T-cell (primary cell): ENCODE measurements at places on chromosomes 2 and 18. TPM values are rescaled to one million over a fixed set of nuclear protein-coding genes. Genes with fewer than 3 reads are reported as not detected.
A peak's percentile ranks its signal among the peaks of the same experiment; 100 is the strongest.

GRCh38 chr2:112819081-112819480 is 17.5 kb downstream of the IL1B start:
- H3K36me3 ChIP-seq = no peaks in the 10 kb centered on the region
- no peak overlapping the region for H3K4me3 ChIP-seq
- no peaks in the 10 kb centered on the region for H3K4me1 ChIP-seq
- no peaks in the 10 kb centered on the region for H3K27me3 ChIP-seq
- DNase-seq = no peak

- H3K4me1 ChIP-seq = peaks cover 19% of the 10 kb centered on the region
- H3K27ac ChIP-seq = no peak overlapping the region
- H3K4me3 ChIP-seq = peak overlapping the region; percentile 36
- peaks cover 2% of the 10 kb centered on the region for H3K27me3 ChIP-seq
- no peaks in the 10 kb centered on the region for H3K36me3 ChIP-seq
Observed at GRCh38 chr2:15941871-15942710, 1.7 kb downstream of the MYCN start.

- H3K36me3 ChIP-seq = no peaks in the 10 kb centered on the region
- H3K27me3 ChIP-seq = peaks cover 21% of the 10 kb centered on the region
Observed at GRCh38 chr2:26933431-26934334, 36.8 kb upstream of the MAPRE3 start.

DNA sequence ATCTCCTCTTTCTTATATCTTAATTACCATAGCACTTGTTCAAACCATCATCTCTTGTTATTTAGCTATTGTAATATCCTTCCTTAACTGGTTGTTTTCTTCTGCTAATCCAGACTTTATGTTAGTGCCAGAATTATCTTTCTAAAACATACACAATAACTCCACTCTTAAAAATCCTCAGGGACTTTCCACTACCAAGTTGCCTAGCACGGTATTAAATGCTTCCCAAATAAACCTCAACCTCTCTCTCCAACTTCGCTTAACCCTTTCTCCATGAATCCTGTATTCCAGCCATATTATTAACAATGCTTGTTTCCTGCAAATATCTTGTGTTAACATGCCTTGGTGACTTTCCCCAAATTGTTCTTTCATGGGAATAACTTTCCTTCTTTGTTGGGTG is 84.5 kb downstream of the FAM228A start:
- H3K27me3 ChIP-seq = no peaks in the 10 kb centered on the region
- H3K4me1 ChIP-seq = no peaks in the 10 kb centered on the region
- H3K27ac ChIP-seq = no peak overlapping the region
- H3K4me3 ChIP-seq = no peak overlapping the region

DNA sequence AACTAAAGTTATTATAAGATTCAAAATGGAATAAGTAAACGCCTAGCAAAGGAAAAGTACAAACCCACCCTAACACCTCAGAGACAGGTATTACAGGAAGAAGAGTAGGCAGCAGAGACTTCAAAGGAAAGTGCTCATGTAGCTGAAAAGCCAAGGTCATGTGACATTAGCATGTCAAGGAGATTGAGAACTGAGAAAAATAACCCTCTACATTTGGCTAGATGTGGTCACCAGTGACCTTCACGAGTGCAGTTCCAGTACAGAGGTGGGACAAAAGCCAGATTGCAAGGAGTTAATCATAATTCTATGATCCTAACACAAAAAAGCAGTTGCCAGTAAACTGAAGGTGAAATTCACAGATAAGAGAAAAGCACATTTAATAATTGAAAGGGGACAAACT is 252.7 kb downstream of the ZEB2 start:
- H3K4me1 ChIP-seq = peaks cover 4% of the 10 kb centered on the region
- no peak for DNase-seq
- no peaks in the 10 kb centered on the region for H3K36me3 ChIP-seq
- H3K27ac ChIP-seq = no peak overlapping the region
- H3K27me3 ChIP-seq = no peaks in the 10 kb centered on the region
- no peak overlapping the region for H3K4me3 ChIP-seq

DNA sequence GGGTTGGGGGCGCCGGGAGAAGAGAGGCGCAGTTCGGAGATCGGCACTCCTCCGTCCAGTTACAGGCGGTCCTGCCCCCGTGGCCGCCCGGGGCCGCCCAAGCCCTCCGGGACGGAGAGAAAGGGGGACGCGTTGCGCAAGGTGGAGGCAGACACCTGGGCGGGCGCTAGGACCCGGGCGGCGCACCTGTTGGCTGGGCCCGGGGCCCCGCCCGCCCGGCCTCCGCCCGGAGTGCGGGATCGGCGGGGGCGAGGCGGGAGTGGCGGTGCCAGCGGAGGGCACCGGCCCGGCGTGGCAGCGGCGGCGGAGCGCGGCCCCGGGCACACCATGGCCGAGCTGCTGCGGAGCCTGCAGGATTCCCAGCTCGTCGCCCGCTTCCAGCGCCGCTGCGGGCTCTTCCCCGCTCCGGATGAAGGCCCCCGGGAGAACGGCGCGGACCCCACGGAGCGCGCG is at the start of gene SGPP2:
Gene SGPP2, plus strand, starts transcription at position 268 of the 453 bp plus-strand sequence. Its CDS starts 60 bp downstream, at position 328.
- H3K4me1 ChIP-seq = no peaks in the 10 kb centered on the region
- DNase-seq = no peak
- H3K27me3 ChIP-seq = peaks cover 21% of the 10 kb centered on the region
- H3K4me3 ChIP-seq = peak within 1 kb of the TSS; percentile 58
- peak within 1 kb of the TSS; percentile 56 for H3K27ac ChIP-seq

GRCh38 chr18:57025540-57025939 is 121.3 kb upstream of the BOD1L2 start:
- no peak overlapping the region for H3K4me3 ChIP-seq
- no peak for DNase-seq
- no peaks in the 10 kb centered on the region for H3K4me1 ChIP-seq
- H3K36me3 ChIP-seq = peaks cover 7% of the 10 kb centered on the region
- no peaks in the 10 kb centered on the region for H3K27me3 ChIP-seq
- H3K27ac ChIP-seq = no peak overlapping the region

DNA sequence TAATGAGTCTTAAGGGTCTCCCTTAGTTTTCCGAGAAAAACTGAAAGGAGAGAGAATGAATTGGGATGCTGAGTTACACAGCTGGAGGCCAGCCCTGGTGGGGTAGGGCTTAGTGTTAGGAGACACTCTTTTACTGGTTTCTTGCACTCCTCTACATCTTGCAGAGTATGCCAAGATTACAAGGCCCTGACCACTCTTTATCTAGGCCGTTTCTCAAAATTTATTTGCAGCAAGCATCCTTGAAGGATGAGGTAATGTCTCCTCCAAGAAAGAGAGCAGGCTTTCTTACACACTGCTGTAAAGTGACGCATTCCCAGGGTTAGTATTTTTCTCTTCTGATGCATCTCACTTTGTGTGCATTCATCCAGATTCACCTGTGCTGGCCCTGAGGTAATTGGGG is 166.2 kb downstream of the TDRD15 start:
- no peaks in the 10 kb centered on the region for H3K36me3 ChIP-seq
- DNase-seq = no peak
- H3K4me1 ChIP-seq = no peaks in the 10 kb centered on the region
- H3K27ac ChIP-seq = no peak overlapping the region
- no peak overlapping the region for H3K4me3 ChIP-seq

GRCh38 chr18:9039441-9040071 is 62.9 kb upstream of the NDUFV2 start:
- no peak for DNase-seq
- H3K36me3 ChIP-seq = no peaks in the 10 kb centered on the region
- no peaks in the 10 kb centered on the region for H3K4me1 ChIP-seq
- H3K4me3 ChIP-seq = no peak overlapping the region

DNA sequence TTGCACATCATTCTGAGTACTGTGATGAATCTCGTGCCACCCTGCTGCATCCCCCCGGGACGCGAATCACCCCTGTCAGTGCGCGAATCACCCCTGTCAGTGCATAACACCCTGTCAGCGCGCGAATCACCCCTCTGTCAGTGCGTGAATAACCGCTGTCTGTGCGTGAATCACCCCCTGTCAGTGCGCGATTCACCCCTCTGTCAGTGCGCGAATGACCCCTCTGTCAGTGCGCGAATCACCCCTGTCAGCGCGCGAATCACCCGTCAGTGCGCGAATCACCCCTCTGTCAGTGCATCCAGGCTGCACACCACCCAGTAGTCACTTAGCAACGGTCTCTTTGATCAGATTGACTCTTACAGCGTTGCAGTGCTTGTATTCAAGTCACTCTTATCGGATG is 134.4 kb upstream of the TPO start:
- H3K27ac ChIP-seq = no peak overlapping the region
- DNase-seq = no peak
- H3K27me3 ChIP-seq = no peaks in the 10 kb centered on the region
- no peaks in the 10 kb centered on the region for H3K4me1 ChIP-seq
- no peak overlapping the region for H3K4me3 ChIP-seq

- H3K36me3 ChIP-seq = no peaks in the 10 kb centered on the region
- no peaks in the 10 kb centered on the region for H3K27me3 ChIP-seq
- no peaks in the 10 kb centered on the region for H3K4me1 ChIP-seq
- no peak overlapping the region for H3K27ac ChIP-seq
Observed at GRCh38 chr2:200278694-200279316, 27.7 kb upstream of the SPATS2L start.

- H3K4me3 ChIP-seq = no peak overlapping the region
- DNase-seq = no peak
- no peaks in the 10 kb centered on the region for H3K27me3 ChIP-seq
- H3K4me1 ChIP-seq = no peaks in the 10 kb centered on the region
- no peaks in the 10 kb centered on the region for H3K36me3 ChIP-seq
Observed at GRCh38 chr2:196079052-196079451, 10.4 kb upstream of the DNAH7 start.

- H3K4me3 ChIP-seq = no peak overlapping the region
- H3K27me3 ChIP-seq = no peaks in the 10 kb centered on the region
- no peak for DNase-seq
- H3K27ac ChIP-seq = no peak overlapping the region
- no peaks in the 10 kb centered on the region for H3K4me1 ChIP-seq
Observed at GRCh38 chr2:137929519-137929916, 34.8 kb upstream of the HNMT start.

- peak; percentile 69 for DNase-seq
- no peaks in the 10 kb centered on the region for H3K4me1 ChIP-seq
- H3K36me3 ChIP-seq = no peaks in the 10 kb centered on the region
- no peak overlapping the region for H3K27ac ChIP-seq
- peaks cover 35% of the 10 kb centered on the region for H3K27me3 ChIP-seq
Observed at GRCh38 chr2:230849633-230850357, 14.9 kb upstream of the ITM2C start.

DNA sequence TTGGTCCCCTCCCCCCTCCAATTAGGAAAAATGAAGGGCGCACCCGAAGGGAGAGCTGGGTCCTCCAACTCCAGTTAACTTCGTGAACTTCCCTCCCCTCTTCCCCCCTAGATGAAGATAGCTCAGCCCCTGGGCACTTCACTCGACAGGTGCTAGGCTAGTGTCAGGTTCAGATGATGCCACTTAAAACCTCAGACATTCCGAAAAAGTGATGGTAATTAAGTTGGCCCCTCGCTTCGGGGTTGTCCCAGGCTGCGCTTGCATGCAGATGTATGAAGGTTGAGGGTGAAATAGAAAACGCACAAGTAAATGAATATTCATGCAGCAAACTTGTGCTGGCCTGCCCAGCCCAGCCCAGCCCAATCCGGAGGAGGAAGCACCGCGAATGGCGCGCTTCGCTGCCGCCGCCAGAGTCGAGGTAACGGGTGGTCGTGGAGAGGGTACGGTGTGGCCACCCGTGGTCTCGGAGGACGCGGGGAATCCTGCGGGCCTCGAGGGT is 3.0 kb upstream of the GBX2 start:
- H3K27ac ChIP-seq = no peak overlapping the region
- H3K27me3 ChIP-seq = peaks cover 27% of the 10 kb centered on the region
- no peaks in the 10 kb centered on the region for H3K36me3 ChIP-seq
- H3K4me1 ChIP-seq = no peaks in the 10 kb centered on the region

DNA sequence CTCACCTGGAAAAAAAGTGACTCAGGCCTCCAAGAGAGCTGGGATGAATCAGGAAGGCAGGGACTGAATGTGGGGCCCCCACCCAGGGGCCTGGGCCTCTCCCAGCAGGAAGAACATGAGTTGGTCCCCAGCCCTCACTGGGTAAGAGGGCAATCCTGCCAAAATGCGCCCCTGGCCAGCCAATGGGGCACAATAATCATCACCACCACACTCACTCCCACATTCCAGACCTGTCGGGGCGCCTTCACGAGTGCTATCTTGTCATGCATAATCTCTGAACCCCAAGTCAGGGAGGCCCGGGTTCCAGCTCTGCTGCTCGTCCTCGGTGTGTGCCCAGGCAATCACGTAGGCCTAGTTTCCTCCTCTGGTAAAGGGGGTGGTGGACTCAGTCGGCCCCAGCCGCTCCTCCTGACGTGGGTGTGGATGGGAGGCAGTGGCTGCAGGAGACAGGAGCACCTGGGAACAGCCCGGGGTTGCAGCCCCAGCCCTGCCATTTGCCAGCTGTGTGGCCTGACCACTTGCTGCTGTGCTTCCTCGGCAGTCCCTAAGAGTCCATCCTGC is 115.1 kb downstream of the CYP26B1 start:
- no peak overlapping the region for H3K4me3 ChIP-seq
- H3K27me3 ChIP-seq = peaks cover 12% of the 10 kb centered on the region
- DNase-seq = no peak
- H3K36me3 ChIP-seq = no peaks in the 10 kb centered on the region
- H3K27ac ChIP-seq = no peak overlapping the region
- no peaks in the 10 kb centered on the region for H3K4me1 ChIP-seq

- no peak for DNase-seq
- H3K4me1 ChIP-seq = no peaks in the 10 kb centered on the region
- no peak overlapping the region for H3K4me3 ChIP-seq
- no peaks in the 10 kb centered on the region for H3K36me3 ChIP-seq
- no peak overlapping the region for H3K27ac ChIP-seq
Observed at GRCh38 chr2:207206011-207206410, 40.3 kb upstream of the KLF7 start.

GRCh38 chr2:101559551-101559950 is 84.6 kb upstream of the RFX8 start:
- no peaks in the 10 kb centered on the region for H3K36me3 ChIP-seq
- no peaks in the 10 kb centered on the region for H3K27me3 ChIP-seq
- no peak overlapping the region for H3K27ac ChIP-seq
- DNase-seq = no peak
- no peak overlapping the region for H3K4me3 ChIP-seq

GRCh38 chr2:36859366-36859792 is 107.0 kb downstream of the STRN start:
- no peak overlapping the region for H3K4me3 ChIP-seq
- H3K4me1 ChIP-seq = no peaks in the 10 kb centered on the region
- H3K27me3 ChIP-seq = no peaks in the 10 kb centered on the region
- no peak overlapping the region for H3K27ac ChIP-seq

DSEL gene
- total RNA-seq = 0.72 TPM

BOLL gene
- total RNA-seq = not detected

MRPL33 gene
- 29.7 TPM for total RNA-seq

TXNDC2 gene
- total RNA-seq = not detected

REG3A gene
- not detected for total RNA-seq

DLX1 gene
- total RNA-seq = not detected

ALPG gene
- not detected for total RNA-seq

FOXI3 gene
- total RNA-seq = not detected

TSPYL6 gene
- not detected for total RNA-seq

LONRF2 gene
- total RNA-seq = 0.30 TPM
